ENCODE measurements at places on chromosomes 1 and 21. TPM values are rescaled to one million over a fixed set of nuclear protein-coding genes. Genes with fewer than 3 reads are reported as not detected.

GRCh38 chr21:32538147-32538792 is 47.1 kb downstream of the TCP10L start:
- DNase-seq, result no peak

DNA sequence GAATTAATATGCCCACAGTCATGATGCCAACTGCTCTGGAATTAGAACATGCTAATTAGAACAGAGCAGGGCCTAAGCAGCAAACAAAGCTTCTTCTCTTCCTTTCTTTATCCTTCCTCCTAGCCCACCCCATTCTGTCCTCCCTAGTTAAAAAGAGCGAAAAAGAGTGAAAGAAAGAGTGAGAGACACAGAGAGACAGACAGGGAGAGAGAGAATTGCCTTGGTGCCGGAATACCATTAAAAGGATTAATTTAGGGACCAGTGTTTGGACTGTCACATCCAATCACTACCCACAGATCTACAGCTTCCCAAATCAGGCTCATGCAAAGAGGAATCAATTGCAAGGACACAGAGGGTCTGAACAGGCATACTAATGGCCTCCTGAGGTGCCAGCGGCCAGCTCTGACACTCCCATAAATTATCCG is 7.0 kb downstream of the ERI3 start:
- no peak for DNase-seq

GRCh38 chr1:36981126-36981525 is 53.2 kb downstream of the GRIK3 start:
- DNase-seq, result no peak

- DNase-seq, result no peak
Observed at GRCh38 chr1:76824106-76824505, 43.2 kb upstream of the ST6GALNAC5 start.

- DNase-seq, result no peak
Observed at GRCh38 chr1:74396933-74397332, 115.5 kb downstream of the LRRC53 start.

DNA sequence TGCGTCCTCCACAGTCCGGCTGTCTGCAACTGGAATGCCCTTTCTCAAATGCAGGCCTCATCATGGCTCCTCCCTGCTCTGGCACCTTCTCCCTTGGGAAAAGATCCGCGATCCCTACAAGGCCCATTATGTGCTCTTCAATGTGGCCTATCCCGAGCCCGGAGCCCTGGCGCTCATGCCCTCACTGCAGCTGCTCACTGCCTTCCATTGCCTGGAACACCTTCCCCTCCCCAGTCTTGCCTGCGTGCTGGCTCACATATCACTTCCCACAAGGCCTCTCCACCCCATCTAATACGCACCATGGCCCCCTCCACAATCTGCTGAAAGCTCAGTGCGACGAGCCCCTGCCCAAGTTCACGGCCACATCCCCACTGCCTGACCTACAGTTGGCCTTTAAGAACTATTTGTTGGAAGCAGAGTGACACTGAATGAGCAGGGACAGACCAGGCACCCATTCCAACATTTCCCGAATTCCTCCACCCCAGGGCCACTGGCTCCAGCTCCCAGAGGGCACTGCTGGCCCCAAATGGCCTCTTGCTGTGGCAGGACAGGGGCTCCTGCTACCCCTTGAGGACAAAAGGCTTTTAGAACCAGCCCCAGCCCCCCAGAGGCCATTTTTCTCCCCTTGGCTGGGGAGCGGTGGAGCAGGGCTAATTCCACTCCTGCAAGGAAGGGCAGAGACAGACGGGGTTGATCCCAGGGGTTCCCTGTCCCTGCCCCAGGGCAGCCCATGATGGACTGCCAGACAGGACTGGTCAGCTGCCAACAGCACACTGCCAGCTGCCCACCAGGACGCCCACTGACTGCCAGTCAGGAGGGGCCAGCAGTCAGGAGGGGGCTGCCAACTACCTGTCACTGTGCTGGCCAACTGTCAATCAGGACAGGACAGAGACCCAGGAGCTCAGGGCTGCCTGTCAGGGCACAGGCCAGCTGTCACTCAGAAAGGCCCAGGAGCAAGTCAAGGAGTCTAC is 64.8 kb downstream of the DHRS3 start:
- DNase-seq, result no peak

DNA sequence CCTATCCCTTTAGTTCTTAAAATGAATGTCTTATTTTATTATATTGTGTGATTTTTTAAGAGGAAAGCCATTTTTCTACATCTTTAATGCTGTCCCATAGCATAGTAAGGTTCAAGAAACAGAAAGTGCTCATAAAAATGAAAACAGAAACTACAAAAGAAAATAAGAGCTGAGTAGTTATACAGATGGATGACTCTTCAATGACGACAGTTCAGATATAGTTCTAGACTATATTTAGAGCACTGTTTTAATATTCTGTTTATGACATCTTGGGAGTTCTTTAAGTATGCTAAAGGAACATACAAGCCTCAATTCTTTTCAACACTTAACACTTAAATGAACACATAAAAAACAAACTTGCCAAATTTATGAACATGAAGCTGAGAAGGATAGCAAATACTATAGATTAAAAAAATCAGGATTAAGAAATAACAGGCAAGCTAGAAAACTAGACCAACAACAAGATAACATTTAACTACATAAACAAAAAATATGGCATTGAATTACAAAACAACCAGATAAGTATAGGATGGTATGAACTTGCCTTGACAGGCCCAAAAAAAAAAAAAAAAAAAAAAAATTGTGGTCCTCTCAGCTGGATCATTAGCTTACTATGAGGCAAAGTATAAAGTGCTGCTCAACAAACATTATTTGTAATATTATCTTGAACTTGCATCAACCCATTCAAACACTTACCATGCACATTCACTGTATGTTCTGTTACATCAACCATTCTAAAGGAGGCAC is 87.9 kb downstream of the ZZZ3 start:
- DNase-seq, result no peak

DNA sequence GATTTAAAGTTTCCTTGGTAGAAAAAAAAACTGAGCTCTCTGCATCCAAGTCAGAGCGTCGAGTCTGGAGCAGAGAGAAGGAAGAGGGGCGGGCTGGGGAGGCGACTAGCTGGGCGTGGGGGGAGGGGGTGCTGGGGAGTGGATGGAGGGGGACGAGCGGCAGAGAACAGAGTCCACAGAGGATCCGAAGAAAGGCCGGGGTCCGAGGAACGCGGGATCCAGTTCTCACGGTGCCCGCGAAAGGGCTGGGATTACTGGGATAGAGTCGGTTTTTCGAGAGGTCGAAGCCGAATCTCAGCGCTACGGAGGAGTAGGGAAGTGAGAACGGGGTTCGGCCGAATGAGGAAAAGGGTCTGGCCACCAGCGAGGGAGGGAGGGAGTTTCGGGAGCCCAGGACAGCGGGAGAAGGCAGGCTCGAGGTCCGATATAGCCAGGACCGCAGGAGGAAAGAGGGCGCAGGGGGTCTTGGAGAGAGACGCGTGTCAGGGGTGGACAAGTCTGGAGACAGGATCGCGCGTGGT is 665 bp downstream of the DAB1 start:
- DNase-seq, result no peak

DNA sequence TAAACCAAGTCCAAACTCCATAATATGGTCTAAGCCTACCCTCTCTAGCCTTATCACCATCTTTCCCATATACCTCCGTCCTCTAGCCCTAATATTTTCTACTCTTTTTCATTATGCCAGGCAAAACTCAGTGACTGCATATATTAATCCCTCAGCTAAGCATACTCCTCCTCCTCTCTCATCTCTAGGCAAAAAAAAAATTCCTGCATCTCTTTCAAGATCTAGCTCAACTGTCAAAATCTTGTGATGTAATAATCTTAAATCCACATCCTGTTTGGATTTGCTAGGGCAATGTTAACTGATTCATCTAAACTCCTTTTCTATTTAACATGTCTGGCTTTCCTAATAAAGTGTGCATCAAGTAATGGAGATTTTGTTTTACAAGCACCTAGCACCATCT is 20.4 kb downstream of the PRPF38A start:
- DNase-seq, result no peak

- no peak for DNase-seq
Observed at GRCh38 chr1:66933887-66934700, 9.3 kb downstream of the MIER1 start.

- DNase-seq, result no peak
Observed at GRCh38 chr1:48903291-48903690, 126.6 kb upstream of the BEND5 start.

- DNase-seq, result no peak
Observed at GRCh38 chr1:72567521-72567920, 285.2 kb upstream of the NEGR1 start.

DNA sequence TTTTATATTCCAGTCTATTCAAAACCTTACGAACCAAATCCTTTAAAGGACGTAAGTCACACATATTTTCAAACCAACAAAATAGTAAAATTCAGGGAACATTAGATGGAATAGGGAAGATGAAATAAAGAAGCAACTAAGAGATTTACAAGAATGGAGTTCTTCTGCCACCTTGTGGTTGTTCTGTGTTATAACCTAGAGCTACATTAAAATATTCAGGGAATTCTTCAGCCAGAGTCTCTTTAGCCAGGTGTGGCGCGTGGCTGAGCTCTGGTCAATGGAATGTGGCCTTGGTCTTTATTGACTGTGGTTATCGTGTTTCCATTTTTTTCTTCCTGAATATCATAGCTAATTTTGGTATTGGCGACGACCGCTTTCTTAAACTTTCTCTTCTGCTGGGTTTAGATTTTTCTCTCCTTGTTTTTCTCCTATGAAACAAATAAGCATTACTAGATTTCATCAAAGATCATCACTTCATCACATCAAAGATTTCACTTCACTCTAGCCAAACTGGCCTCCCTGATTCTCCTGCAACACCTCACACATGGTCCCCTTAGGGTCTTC is 221.3 kb downstream of the MRPL39 start:
- no peak for DNase-seq

GRCh38 chr1:59026472-59026948 is 242.7 kb upstream of the JUN start:
- DNase-seq, result no peak

DNA sequence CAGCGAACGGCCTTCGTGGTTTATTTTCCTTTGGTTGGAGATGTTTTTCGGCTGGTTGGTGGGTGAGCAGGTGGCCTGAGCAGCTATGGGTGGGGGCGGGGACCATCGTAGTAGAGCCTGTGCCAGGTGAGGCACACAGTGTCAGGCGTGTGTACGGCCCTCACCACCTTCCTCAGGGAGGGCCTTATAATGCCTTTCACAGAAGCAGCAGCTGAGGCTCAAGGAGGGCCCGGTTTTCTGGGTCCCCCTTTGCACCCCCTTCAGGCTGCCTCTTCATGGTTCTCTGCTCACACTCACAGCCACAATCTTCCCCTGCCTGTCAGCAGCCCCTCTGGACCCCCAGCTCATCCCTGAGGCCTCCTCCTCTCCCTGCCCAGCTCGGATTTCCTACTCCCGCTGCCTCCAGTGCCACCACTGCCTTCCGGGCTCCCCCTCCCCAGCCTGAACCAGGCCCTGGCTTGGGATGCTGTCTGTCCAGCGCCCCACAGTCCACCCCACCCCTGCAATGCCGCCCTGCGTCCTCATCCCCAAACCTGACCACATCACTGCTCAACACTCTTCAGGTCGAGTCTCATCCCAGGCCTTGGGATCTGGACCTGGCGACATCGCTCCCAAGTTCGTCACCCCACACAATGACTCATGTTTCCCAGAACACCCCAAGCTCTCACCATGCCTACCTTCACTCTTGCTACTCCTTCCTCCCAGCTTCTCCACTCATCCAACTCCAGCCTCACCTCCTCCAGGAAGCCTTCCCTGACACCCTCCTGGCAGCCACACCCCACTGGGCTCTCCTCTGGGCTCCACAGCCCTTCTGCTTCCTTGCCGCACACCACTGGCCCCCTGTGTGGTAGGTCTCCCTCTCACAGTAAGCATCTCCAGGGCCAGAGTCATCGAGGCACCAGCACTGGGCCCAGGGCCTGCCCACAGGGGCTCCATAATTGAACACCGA is 53.9 kb downstream of the DMRTB1 start:
- no peak for DNase-seq

GRCh38 chr1:52096216-52096615 is 40.1 kb downstream of the BTF3L4 start:
- no peak for DNase-seq

DNA sequence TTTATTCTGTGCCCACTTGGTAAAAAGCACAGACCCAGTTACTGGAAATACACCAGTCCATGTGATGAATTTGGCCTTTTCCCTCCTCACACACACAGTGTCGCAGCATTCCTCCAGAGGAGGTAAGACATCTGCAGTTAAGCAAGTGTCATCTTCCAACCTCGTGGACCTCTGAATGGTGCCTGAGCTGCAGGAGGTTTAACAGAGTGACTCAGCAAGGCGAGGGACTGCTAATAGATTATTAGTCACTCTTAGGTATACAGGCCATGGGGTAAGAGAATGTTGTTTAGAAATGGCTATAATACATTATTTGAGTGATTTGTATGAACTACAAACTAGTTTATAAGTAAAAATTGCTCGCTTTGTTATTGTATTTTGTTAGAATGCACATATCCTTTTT is 8.6 kb upstream of the LRRC8B start:
- DNase-seq, result no peak

DNA sequence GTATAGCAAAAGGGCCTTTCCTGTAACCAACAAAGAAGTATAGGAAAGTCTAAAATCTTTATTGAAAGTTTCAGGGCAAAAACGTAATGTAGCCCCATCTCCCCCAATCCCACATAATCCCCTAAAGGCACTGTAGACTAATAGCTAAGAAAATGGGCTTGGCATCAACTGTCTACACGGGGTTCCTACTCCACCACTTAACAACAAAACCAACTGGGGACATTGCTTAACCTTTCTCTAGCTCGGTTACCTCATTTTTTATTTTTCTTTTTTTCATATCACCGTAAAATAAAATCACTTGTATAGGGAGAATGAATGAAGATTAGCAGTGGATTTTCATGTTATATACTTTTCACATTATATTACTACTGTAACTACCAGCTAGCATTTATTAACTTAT is 12.3 kb downstream of the MACF1 start:
- no peak for DNase-seq

DNA sequence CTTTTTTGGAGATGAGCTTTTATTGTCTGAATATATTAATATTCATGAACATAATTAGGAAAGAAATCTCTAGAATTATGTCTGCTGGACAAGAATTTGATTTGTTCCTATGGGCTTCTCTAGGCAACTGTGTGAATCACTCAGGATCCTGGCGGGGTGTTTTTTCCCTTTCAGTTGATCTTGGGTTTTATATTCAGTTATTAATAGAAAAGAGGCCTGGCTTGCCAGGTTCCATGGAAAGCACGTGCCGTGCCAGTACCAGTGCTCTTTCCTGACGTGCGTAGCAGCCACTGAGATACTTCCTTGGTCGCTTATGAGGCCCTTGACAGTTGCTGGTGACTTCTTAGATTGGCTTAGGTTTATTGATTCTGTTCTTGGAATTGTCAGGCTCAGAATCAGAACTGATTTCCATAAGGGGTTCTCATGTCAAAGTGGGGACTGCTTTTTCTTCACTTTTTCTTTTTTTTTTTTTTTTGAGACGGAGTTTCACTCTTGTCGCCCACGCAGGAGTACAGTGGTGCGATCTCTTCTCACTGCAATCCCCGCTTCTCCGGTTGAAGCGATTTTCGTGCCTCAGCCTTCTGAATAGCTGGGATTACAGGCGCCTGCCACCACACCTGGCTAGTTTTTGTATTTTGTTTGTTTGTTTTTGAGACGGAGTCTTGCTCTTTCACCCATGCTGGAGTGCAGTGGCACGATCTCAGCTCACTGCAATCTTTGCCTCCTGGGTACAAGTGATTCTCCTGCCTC is 48.7 kb upstream of the KIF1B start:
- DNase-seq, result no peak

Gene ETV3
- 49.3 TPM for total RNA-seq

Gene XCL1
- 5.9 TPM for total RNA-seq

Gene SH2D1B
- total RNA-seq, result 0.18 TPM

Gene FASLG
- total RNA-seq, result 7.2 TPM

Gene DYNLT4
- total RNA-seq, result 0.80 TPM

Gene AMY1C
- not detected for total RNA-seq

Gene PLA2G4A
- 0.27 TPM for total RNA-seq

Gene XCL2
- total RNA-seq, result 1.5 TPM

Gene SERTAD4
- total RNA-seq, result not detected

Gene BATF3
- total RNA-seq, result 31.4 TPM
